Activated naive CD4-positive, alpha-beta T cell treated with Interleukin-2 at 50 U/mL for 16 hours (primary cell): ENCODE measurements at places on chromosomes 4 and X.

GRCh38 chr4:153784166-153784699 lies 4.7 kb downstream of the SFRP2 start:
- DNase-seq: no peak

- DNase-seq: peak; percentile 44
Measured at GRCh38 chr4:792626-793092, 33.3 kb downstream of the CPLX1 start.

- no peak for DNase-seq
Measured at GRCh38 chrX:26597981-26598380, 382.0 kb downstream of the MAGEB5 start.

- DNase-seq: no peak
Measured at GRCh38 chr4:54371173-54371572, 142.1 kb downstream of the PDGFRA start.

DNA sequence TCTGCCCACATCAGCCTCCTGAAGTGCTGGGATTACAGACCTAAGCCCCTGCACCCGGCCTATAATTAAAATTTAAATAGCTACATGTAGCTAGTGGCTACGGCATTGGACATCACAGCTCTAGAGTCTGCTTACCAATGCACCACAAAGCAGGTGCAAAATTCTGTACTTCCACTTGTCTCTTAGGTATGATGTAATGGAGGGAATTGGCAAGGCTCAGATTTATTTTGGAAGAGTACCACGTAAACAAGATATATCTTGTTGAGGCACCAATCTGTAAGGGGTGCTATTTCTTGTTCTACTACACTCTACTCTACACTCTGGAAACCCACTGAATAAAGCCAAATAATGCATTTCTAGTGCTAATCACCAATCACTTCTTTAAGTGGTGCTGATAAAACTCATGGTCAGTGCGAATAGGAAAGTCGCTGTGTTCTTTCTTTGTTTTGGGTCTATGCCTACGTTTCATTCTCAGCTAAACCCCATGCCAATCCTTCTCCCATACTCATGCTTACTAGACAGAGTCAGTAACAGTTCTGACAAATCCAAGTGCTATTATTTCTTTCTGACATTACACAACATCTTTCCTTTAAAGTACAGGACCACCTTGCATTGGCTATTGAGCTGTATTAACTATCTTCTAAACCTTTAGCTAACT lies 92.3 kb downstream of the GC start:
- no peak for DNase-seq
